RWPE1 (cell line): ENCODE measurements at places on chromosomes 4 and X.

- peak; percentile 83 for DNase-seq
These were observed 67.0 kb downstream of the HTRA3 start for GRCh38 chr4:8336412-8337075.

- DNase-seq, result peak; percentile 26
These were observed 637 bp downstream of the MAMLD1 start for GRCh38 chrX:150363561-150364346.

- DNase-seq, result no peak
These were observed 131.6 kb downstream of the ZNF330 start for GRCh38 chr4:141352331-141352730.

GRCh38 chr4:108941904-108942430 is 179.1 kb upstream of the ETNPPL start:
- no peak for DNase-seq

DNA sequence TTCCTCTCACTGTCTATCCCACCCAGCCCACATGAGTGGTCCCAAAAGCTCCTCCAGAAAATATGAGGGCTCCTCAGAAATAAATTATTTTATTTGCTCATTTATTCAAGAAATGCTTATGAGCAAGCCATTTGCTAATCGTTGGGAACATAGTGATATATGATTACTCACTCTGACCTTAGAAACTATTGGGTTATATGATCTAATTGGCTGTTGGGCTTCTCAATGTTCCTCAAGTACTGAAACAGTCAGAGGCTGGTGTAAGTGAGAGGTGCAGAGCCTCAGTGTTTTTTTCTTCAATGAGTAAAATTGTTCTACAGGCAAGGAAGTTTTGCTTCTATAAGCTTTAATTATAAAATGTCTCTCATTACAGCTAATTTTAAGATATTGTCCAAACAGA is 893.8 kb upstream of the INTU start:
- peak; percentile 24 for DNase-seq

GRCh38 chrX:15761564-15762191 is 23.6 kb downstream of the CA5B start:
- peak; percentile 19 for DNase-seq

DNA sequence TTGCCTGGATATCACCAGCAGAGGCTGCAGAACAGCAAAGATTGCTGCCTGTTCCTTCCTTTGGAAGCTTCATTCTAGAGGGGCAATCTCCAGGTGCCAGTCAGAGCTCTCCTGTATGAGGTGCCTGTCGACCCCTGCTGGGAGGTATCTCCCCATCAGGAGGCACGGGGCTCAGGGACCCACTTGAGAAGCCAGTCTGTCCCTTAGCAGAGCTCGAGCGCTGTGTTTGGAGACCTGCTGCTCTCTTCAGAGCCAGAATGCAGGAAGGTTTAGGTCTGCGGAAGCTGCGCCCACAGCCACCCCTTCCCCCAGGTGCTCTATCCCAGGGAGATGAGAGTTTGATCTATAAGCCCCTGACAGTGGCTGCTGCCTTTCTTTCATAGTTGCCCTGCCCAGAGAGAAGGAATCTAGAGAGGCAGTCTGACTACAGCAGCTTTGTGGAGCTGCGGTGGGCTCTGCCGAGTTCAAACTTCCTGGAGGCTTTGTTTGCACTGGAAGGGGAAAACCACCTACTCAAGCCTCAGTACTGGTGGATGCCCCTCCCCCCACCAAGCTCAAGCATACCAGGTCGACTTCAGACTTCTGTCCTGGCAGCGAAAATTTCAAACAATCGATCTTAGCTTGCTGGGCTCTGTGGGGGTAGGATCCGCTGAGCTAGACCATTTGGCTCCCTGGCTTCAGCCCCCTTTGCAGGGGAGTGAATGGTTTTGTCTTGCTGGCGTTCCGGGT is 57.9 kb downstream of the DKK2 start:
- no peak for DNase-seq

DNA sequence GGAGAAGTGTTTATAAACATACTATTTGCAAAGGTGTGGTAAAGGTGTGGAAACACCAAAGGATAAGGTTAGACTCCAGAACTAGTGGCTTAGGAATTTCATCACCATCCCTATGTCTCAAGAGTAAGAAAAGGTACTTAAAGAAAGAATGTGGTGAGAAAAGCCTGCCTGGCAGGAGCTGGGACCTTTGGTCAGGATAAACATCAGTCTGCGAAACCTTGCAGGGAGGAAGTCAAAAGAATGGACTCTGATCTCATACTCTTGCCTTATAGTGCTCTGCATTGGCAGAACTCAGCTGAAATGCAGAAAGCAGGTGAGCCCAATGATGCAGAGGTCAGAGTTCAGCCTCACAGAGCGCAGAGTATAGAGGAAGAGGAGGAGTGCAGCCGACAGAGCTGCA is 97.2 kb upstream of the NR3C2 start:
- DNase-seq, result no peak

DNA sequence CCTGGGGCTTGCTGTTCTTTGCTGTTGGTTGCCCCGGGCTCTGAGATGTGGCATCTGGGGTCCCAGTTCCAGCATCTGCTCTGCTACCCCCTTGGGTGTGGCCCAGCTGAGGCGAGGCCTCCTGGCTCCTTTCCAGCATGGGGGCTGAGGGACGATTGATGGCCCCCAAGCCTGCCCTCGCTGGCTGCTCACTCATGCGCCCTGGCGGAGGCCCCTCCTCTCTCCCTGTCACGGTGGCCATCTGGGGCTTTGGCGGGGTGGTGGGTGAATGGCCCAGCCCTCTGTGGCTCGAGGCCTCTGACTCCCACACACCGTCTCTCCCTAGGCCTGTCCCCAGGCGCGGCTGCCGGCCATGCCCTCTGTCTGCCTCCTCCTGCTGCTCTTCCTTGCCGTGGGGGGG is 1.8 kb downstream of the PLXNA3 start:
- DNase-seq, result no peak

- no peak for DNase-seq
These were observed 394.0 kb upstream of the TEX13C start for GRCh38 chrX:124925681-124926080.

GRCh38 chrX:35696760-35697234 is 101.3 kb upstream of the MAGEB16 start:
- DNase-seq, result no peak

GRCh38 chr4:87853108-87853507 is 20.3 kb downstream of the MEPE start:
- DNase-seq, result peak; percentile 36

DNA sequence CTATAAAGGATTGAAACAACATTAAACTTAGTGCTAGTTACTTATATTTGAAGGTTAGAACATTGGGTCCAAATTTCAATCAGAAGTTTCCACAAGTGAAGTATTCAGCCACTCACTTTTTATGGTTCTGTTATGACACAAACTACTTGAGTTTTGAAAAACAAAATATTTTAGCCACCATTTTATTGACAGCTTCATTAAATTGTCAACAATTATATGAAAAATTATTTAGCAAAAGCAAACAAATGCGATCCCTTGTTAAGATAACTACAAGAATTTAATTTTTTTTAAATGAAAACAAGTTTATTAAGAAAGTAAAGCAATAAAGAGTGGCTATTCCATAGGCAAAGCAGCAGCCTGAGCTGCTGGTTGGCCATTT is 3.1 kb downstream of the CXCL2 start:
- DNase-seq, result no peak

DNA sequence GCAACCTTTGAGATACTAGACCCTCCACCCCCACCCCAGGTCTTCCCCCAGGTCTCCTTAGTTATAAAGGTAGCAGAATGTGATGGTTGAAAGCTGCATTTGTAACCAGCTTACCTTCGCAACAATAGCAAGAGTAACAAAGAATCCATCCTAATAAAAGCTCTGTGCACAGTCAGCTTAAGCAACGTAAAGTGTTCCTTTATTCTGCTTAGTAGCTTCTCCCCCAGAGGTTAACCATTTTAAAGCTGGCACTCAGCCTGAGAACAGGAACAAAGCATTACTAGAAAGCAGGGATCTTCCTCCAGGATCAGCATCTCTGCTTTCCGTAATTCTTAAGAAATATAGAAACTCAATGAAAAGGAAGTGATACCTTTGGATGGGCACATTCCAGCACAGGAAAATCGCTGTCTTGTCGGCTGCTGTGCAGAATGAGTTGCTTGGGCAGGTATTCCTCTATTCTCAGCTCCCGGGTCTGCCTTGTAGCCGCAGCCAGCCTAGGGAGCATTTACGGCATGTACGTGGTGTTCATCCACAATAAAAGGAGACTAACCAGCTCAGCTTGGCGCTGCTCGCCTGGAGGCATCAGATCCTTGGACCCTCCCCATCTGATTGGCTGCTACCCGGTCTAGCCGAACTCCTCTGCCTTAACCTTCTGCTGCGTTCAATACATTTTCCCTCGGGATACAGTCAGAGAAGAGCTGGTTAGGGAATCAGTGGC is 113.0 kb upstream of the TLR3 start:
- no peak for DNase-seq

- DNase-seq, result no peak
These were observed 5.8 kb downstream of the MAEA start for GRCh38 chr4:1295405-1296055.

DNA sequence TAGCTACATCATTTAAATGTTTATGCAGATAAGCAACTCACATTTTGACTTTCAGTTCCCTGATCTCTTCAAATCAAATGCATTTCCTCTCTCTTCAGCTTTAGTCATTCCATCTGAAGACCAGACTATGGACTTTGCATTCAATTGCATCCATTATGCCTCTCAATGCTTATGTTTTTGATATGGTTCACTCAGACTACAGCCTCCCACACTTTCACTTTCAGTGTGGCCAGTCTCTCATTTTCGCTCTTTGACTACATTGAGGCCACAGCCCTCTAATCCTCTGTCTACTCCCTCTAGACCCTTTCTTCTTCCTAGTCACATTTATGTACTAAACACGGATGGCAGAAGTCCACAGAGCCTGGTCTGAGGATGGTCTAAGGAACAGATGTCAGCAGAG is 24.5 kb upstream of the VEGFC start:
- DNase-seq, result no peak

GRCh38 chrX:18542131-18542530 is 116.7 kb downstream of the CDKL5 start:
- no peak for DNase-seq

DNA sequence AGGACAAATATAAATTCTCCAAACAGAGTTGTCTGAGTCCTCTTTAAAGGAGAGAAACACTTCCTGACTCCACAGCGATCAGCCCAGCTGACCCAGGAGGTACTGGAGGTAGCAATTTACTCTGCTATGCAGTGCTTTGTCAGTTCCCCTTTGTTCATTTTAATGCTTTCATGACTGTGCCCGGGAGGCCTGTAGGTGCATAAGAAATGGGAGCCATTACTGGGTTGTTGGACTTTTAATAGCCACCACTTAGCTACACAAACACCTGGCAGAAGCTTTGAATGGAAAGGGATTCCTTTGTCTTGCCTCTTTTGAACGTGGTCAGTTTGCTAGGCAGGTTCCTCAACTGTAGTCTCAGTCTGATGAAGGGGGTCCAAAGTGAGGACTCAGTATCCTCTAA is 59.0 kb upstream of the AFF2 start:
- DNase-seq, result no peak

DNA sequence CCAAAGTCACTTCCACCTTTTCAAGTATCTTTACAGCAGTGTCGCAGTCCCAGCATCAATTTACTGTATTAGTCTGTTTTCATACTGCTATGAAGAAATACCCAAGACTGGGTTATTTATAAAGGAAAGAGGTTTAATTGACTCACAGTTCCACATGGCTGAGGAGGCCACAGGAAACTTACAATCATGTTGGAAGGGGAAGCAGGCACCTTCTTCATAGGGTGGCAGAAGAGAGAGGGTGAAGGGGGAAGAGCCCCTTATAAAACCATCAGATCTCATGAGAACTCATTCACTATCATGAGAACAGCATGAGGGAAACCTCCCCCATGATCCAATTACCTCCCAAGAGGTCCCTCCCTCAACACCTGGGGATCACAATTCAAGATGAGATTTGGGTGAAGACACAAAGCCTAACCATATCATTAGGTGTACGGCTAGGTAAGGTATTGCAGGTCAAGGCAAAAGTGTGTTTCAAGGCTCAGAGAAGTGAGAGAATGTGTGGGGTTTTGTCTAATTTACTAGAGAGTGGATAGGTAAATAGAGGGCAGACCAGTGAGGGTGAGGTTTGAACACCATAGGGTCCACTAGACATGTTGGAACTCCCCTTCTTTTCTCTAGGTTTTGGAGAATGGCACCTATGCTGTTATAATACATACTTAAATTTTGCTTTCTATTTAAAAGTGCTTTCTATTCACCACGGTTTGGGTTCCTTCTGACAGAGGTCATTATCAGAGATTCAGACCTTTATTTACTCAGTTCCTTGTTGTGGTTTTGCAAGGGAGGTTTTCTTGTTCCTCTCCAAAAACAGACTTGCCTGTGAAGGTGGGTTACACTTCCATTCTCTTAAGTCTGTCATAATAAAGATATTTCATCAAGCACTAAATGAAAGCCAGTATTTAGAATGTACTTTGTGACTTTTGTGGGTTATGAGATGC is 186.6 kb downstream of the CPEB2 start:
- no peak for DNase-seq

GRCh38 chr4:39689970-39690369 is 8.0 kb upstream of the UBE2K start:
- DNase-seq, result no peak
